ENCODE measurements at places on chromosomes 5 and 9. TPM values are rescaled to one million over a fixed set of nuclear protein-coding genes. Genes with fewer than 3 reads are reported as not detected.

DNA sequence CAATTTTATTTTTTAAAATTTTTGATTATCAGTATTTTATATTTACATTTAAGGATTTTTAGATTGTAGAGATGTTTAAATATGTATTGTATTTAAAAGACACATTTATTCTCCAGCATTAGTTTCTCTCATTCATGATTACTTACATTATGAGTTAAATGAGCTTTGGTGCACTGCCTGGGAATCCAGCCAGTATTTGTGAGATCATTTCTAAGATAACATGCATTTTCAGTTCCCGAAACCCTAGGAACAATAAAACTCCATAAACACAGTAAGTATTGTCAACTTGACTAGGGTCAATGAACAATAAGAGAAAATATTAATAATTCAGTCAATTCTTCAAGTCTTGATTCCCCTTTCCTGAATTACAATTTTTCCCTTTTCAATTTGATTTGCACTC, 403.3 kb downstream of the PLK2 start:
- no peak for DNase-seq

DNA sequence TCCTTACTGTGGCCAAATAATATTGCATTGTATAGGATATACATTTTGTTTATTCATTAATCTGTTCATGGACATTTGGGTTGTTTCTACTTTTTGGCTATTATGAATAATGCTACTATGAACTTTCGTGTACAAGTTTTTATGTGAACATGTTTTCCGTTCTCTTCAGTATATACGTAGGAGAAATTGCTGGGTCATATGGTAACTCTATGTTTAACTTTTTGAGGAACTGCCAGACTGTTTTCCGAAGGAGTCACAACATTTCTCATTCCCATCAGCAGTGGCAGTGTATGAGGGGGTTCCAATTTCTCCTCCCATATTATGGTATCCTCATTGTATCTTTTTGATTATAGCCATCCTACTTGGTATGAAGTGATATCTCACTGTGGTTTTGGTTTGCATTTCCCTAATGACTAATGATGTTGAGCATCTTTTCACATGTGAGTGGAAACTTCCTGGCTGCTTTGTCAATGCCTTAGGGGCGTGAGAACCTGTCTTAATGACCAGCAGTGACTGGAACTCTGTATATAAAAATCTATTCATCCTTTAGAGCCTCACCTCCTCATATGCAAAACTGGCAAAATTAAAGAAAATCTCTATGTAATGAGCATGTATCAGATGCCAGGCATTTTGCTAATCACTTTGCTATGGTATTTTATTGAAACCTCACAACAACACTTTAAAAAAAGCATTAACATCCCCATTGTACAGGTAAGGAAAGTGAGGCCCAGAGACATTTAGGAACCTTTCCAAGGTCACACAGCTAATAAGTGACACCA, 47.8 kb upstream of the TGFBR1 start:
- DNase-seq, result no peak

DNA sequence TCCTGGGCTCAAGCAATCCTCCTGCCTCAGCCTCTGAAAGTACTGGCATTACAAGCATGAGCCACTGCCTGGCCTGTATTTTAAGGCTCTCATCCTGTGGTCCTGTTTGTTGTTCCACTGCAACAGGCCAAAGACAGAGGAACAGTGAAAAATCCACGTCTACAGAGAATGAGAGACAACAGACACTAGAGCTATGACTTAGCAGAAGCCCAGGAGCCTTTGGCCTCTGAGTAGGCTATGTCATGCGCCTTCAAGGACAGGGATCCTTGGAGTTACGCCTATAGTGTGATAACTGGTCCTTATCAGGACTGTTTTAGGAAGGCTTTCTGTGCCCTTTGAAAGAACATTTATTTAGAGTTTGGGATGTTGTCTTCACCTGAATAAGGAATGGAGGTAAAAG, 10.5 kb downstream of the POC5 start:
- no peak for DNase-seq

- no peak for DNase-seq
Observed at GRCh38 chr5:139704748-139705147, 56.6 kb downstream of the CXXC5 start.

- DNase-seq, result no peak
Observed at GRCh38 chr9:8492024-8492423, 692.4 kb upstream of the DMAC1 start.

GRCh38 chr5:130052752-130053151, 148.5 kb downstream of the CHSY3 start:
- DNase-seq, result no peak

- DNase-seq, result no peak
Observed at GRCh38 chr9:121160025-121160424, 41.6 kb downstream of the RAB14 start.

- no peak for DNase-seq
Observed at GRCh38 chr5:10303699-10304170, 4.0 kb downstream of the CMBL start.

DNA sequence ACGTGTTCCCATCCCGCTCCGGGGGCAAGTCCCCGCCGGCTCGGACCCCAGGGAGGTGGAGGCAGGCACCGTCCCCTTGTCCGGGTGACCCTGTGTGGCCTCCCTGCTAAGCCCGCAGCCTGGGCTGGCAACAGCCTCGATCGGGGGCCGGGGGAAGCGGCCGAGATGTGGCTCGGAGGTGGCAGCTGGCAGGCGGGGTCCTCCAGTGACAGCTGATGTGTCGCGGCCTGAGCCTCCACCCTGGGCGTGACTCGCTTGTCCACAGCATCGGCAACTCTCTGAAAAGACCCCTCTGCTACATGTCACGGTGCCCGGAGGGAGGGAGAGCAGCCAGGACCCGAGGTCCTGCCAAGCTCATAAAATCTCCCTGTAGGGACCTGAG, 124.8 kb upstream of the IRX4 start:
- DNase-seq, result no peak

- DNase-seq, result no peak
Observed at GRCh38 chr9:14165376-14166035, 148.4 kb downstream of the NFIB start.

DNA sequence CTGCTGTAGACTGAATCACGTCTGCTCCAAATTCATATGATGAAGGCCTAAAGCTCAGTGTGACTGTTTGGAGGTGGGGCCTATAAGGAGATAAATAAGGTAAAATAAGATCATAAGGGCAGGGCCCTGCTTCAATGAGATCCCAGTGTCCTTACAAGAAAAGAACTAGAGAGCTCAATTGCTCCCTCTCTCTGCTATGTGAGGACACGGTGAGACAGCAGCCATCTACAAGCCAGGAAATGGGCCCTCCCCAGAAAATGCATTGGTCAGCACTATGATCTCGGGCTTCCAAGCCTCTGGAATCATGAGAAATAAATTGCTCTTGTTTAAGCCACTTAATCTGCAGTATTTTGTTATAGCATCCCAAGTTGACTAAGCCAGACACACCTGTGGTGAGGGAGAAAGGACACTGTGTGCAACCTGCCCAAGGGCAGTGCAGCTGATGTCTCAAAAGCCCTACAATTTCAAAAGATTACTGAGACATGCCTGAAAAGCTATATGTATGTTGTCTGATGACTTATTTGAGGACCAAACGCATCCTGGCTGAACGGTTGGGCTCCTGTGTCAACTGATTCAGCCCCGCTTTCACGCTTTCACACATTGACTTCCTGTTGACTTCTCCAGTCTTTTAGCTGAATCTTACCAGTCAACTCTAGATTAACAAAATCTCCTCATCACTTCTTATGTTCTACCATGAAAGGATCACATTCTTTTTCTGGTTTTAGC, 13.2 kb downstream of the GZMK start:
- DNase-seq, result peak; percentile 36

DNA sequence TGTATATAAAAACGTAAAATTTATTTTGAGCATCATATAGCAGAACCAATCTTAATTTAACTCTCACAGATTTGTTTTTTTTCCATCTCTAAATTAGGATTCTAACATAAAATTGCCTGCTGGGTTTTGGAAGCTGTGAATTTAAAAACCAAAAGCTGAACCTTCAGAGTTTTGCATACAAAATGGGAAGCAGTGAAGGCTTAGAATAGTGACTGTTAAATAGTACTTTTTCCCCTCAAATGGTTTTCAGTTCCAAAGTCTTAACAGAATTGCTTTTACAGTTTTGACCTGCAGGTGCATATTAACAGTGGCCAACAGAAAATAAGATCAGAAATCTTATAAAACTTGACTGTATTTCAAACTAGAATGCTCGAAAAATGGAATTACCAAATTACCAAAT, 55.1 kb upstream of the LVRN start:
- no peak for DNase-seq

- no peak for DNase-seq
Observed at GRCh38 chr9:122051351-122052321, 41.5 kb downstream of the TTLL11 start.

- DNase-seq, result no peak
Observed at GRCh38 chr5:25448646-25449045, 803.9 kb upstream of the CDH10 start.

DNA sequence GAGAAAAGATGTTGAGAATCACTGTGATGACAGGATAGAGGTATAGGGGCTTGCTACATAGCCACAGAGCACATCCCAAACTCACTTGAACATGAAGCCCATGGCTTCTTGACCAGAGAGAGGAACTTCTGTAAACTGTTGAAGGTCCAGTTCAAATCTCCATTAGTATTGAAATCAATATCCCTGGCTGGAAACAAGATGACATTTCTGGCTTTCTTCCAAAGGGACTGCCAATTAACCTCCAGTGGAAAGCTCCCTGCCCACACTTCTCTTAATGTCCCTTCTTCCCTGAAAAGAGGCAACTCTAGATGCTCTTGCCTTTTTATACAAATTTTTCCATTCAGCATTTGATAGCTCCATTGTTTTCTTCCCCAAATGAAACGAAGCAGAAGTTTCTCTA, 612.1 kb downstream of the EBF1 start:
- no peak for DNase-seq

DNA sequence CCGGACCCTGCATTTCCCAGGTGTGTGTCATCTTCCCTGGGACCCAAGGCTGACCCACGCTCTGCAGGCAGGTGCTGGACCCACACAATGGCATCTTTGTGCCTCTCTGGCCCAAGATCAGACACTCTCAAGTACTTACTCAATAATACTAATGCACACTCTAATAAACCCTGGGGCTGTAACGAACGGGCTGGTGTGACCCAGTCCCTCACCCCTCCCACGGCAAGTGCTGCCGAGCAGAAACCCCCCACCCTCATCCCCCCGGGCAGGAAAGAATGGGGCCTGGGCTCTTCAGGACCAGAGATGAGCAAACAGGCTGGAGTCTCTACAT, 1.1 kb upstream of the OBP2B start:
- DNase-seq, result no peak

- DNase-seq, result no peak
Observed at GRCh38 chr5:131212471-131213021, 41.8 kb downstream of the LYRM7 start.

GRCh38 chr5:23139338-23140171, 286.4 kb upstream of the CDH12 start:
- no peak for DNase-seq

DNA sequence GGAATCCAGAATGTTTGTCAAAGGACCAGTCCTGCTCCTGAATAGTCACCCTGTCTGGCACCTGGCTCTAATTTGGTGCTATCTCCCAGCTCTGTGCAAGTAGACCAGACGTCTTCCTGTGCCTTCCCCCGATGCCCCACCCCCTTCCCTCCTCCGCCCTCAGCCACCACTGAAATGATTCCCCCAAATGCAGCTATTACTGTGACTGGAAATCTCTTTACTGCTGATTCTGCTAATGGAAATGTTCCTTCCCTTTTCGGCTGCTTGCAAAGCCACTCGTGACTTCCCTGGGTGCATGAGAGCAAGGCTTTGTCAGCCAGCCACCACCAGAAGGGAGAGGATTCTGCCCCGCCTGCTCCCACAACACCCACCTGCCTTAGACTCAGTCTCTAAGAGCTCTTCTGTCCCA, 11.4 kb downstream of the ASTN2 start:
- no peak for DNase-seq

DNA sequence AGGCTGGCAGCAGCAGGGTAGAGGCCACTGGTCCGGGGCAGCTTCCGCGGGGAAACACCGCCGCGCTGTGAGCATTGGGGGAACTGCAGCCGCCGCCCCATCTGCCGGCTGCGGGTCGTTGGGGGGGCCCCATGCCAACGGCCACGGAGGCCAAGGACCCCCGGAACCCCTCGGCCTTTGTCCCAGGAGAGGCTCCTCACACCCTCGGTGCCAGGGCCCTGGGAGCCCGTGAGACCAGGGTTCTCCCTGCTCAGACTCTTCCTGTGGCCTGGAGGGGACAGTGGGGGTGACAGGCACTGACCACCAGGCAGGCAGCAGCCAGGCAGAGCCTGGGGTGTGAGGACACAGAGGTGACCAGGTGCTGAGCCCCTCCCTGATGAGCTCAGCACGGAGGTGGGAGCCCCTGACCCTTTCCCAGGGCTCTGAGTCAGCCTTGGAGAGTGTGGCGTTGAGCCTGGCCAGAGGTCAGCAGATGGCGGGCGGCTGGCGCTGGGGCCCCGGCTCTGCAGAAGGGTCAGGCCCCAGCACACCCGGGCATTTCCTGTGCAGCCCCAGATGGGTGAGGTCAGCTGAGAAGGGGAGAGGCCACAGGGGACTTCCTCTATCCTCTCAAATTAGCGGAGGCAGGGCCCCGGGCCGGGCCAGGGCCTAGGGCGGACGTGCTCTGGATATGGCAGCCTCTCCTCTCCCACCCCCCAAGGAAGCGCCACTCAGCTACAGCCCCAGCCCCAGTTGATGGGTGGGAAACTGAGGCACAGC, 17.9 kb upstream of the EGFL7 start:
- peak; percentile 80 for DNase-seq

DNA sequence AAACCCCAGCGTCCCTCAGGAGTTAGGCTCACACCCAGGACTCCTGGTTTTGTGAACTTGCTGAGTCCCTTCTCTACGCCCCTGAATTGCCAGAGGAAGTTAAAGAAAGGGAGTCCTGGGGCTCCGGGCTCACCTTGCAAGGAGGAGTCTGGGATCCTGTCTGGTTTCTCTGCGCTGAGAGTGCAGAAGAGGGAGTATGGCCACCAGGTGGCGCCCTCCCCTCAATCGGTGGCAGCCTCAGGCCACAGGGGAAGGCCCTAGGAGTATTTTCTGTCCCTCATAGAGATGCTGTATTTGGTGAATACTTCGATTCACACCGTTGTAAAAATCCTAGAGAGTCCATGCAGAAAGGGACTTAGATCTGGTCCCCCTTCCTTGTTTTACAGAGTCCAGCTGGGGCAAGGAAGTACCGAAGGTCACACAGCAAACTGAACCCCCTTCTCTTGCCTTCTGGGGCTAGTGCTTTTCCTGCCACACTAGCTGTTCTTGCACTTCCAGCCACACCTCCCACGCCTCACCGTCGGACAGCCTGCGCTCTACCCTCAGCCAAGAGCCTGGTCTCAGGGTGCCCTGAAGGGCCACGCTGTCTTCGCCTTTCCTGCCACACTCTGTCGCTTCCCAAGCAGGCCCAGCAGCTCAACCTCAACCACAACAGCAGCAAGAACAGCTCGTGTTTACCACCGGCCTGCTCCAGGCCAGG, 10.2 kb downstream of the HAND1 start:
- peak; percentile 83 for DNase-seq

PRDM12 gene
- total RNA-seq, result not detected

CFAP77 gene
- not detected for total RNA-seq

GABRG2 gene
- not detected for total RNA-seq

GADD45G gene
- total RNA-seq, result 8.9 TPM

ELOVL7 gene
- total RNA-seq, result 0.97 TPM

PFN3 gene
- total RNA-seq, result not detected
